Astrocyte (in vitro differentiated cells and primary cell): ENCODE measurements at places on chromosomes 1 and 21. TPM values are rescaled to one million over a fixed set of nuclear protein-coding genes. Genes with fewer than 3 reads are reported as not detected.

DNA sequence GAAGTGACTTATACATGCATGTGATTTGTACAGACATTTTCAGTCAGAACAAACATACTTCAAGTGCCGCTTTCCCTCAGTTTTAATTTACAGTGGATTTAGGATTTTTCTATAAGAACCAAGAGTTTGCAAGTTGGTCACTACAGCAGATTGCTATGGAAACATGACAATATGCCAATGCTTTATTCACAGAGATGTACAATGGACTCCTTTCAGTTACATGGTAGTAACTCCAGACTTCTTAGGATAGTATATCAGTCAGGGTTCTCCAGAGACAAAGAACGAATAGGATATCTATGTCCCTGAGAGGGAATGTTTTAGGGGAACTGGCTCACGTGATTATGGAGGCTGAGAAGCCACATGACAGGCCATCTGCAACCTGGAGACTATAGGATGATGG lies 27.4 kb downstream of the IFI44 start:
- no peaks in the 10 kb centered on the region for H3K4me1 ChIP-seq
- H3K27me3 ChIP-seq: no peaks in the 10 kb centered on the region
- H3K4me3 ChIP-seq: no peak overlapping the region
- no peak for DNase-seq

The PRAMEF1 gene
- not detected in 2 replicates for total RNA-seq

- H3K27me3 ChIP-seq: no peaks in the 10 kb centered on the region
- no peak overlapping the region for H3K4me3 ChIP-seq
- H3K36me3 ChIP-seq: no peaks in the 10 kb centered on the region
- H3K27ac ChIP-seq: no peak overlapping the region
- DNase-seq: no peak
Observed at GRCh38 chr1:109497449-109498160, 3.7 kb downstream of the CYB561D1 start.

DNA sequence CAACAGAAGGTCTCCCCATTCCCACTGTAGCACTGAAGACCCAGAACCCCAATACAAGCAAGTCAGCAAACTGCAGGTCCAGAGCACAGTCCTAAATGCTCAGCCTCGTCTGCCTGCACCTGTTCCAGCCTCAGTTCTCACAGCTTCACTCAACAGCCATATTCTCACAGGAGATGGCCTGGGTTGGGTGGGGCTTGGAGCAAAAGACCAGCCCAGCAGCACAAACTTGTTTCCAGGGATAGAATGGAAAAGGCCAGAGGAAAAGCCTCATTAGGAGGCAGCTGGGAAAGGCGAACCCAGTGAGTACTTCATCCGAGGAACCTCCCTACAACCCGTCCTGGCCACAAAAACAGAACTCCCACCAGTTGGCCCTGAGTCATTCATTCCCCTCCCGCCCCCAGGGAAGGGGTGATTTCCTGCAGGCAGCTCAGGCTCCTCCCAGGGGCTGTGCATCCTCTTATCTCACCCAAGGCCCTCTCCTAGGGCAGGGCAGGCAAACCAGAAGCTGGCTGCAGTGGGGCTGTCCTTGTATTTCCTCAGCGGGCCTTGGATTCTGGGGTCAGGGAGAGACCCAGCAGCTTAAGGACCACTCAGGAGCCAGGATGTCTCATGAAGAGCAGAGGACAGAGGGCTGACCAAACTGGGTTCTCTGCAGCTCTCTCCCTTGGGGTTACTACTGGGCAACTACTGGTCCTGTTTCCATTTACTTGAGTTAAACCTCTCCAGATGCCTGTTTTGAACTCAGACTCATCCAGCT lies 7.4 kb upstream of the MPL start:
- H3K4me3 ChIP-seq: no peak overlapping the region
- peaks cover 14% of the 10 kb centered on the region for H3K4me1 ChIP-seq
- no peaks in the 10 kb centered on the region for H3K36me3 ChIP-seq
- H3K27ac ChIP-seq: peak overlapping the region; percentile 4
- H3K27me3 ChIP-seq: no peaks in the 10 kb centered on the region

GRCh38 chr1:223711747-223712193 lies 569 bp upstream of the CAPN2 start:
- H3K4me1 ChIP-seq: peaks cover 60% of the 10 kb centered on the region
- H3K27me3 ChIP-seq: no peaks in the 10 kb centered on the region
- H3K36me3 ChIP-seq: peaks cover 7% of the 10 kb centered on the region
- peak overlapping the region; percentile 98 for H3K4me3 ChIP-seq

DNA sequence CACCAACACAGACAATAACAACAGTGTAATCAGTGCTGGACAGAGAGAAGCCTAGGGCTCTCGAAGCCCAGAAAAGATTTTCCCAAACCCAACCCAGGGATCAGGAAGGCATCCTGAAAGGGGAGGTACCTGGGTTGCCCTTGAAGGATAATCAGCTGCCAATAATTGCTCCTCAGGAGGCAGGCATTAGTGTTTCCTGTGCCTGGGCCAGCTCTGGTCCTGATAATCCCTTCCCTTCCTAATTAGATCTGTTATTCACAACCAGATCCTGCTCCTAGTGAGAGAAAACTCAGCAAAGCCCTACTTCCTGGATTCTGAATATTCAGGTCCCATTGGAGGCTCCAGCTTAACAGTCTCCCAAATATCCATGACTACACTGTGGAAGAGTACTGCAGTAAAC lies 117.4 kb downstream of the DMRTA2 start:
- H3K27ac ChIP-seq: no peak overlapping the region
- DNase-seq: no peak
- H3K4me1 ChIP-seq: no peaks in the 10 kb centered on the region
- no peaks in the 10 kb centered on the region for H3K27me3 ChIP-seq
